Activated naive CD4-positive, alpha-beta T cell treated with anti-CD3 and anti-CD28 coated beads for 36 hours (primary cell): ENCODE measurements at places on chromosomes 7 and 10. TPM values are rescaled to one million over a fixed set of nuclear protein-coding genes. Genes with fewer than 3 reads are reported as not detected.

The ANKRD7 gene
- total RNA-seq: not detected

The CNTNAP2 gene
- not detected for total RNA-seq

The EPHB6 gene
- 22.8 TPM for total RNA-seq

The HECW1 gene
- not detected for total RNA-seq

The LZTS2 gene
- 8.9 TPM for total RNA-seq

The ANKRD22 gene
- 0.12 TPM for total RNA-seq

The UNCX gene
- total RNA-seq: not detected

The TMEM236 gene
- total RNA-seq: not detected

The KDM7A gene
- 29.3 TPM for total RNA-seq

The TRPV5 gene
- total RNA-seq: not detected

The INMT gene
- total RNA-seq: 0.24 TPM
